ENCODE measurements at places on chromosomes 3 and 15. TPM values are rescaled to one million over a fixed set of nuclear protein-coding genes. Genes with fewer than 3 reads are reported as not detected.
A peak's percentile ranks its signal among the peaks of the same experiment; 100 is the strongest.

DNA sequence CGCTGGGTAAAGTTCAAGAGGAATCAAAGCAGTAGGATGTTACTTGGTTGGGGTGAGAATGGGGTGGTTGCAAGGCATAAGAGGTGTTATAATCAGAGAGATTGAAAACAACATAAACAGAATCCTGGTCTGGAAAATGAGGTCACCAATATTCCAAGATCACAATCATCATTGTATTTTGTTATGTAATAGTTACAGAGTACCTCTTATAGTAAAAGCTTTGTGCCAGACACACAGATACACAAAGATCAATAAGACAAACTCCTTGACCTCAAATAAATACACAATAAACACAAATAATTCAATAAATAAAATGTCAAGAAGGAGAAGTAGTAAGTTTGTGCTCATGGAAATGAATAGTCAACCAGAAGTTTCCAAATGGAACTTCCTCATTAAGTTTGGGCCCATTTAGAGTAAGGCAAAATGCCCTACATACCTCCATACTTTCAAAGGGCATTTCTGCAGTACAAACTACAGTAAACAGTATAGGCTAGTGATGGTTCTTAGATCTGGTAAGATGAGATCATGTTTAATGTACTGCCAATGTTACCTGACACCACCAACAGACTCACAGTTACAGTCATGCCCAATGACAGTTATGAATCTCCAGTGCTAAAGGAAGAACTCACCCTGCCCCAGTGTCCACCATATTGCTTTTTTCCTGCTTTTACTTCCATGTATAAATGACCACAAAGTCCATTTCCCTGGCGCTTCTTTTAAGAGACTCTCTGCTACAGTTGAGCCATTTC lies 93.4 kb downstream of the KCNMB2 start:
- no peak for DNase-seq

- DNase-seq = peak; percentile 72
Observed at GRCh38 chr15:70023064-70023768, 74.5 kb downstream of the TLE3 start.

GRCh38 chr3:151074256-151074655 lies 11.2 kb upstream of the MED12L start:
- no peak for DNase-seq

- no peak for DNase-seq
Observed at GRCh38 chr3:29282427-29283230, 1.8 kb downstream of the RBMS3 start.

DNA sequence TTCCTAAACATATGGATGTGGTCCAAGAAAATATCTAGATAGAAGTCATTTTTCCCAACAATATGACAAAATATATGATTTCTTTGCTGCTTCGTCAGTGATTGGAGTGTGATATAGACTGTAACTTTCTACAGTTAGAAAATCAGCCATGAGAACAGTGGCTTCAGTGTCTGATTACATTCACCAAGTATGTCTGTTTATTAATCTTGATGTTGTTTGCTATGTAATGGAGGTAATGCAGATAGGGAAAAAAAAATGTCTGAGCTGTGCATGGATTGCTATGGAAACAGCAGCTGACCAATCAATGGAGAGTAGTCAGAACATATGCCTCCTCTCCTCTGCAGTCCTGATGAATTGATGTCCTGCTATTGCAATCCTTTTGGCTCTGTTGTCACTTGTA lies 72.3 kb upstream of the GAP43 start:
- no peak for DNase-seq

GRCh38 chr3:27681249-27681748 lies 40.8 kb downstream of the EOMES start:
- DNase-seq = peak; percentile 16

- DNase-seq = no peak
Observed at GRCh38 chr15:63458026-63458425, 46.4 kb upstream of the USP3 start.

GRCh38 chr15:89379818-89380217 lies 45.2 kb upstream of the POLG start:
- DNase-seq = no peak

GRCh38 chr3:100022506-100022905 lies 91.8 kb downstream of the FILIP1L start:
- DNase-seq = no peak

DNA sequence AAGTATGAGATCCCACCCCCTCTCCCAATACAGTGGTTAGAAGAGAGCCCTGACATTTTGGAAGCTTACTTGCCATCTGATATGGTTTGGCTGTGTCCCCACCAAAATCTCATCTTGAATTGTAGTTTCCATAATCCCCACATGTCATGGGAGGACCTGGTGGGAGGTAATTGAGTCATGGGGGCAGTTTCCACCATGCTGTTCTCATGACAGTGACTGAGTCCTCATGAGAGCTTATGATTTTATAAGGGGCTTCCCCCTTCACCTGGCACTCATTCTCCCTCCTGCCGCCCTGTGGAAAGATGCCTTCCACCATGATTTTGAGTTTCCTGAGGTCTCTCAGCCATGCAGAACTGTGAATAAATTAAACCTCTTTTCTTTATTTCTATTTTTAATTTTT lies 28.8 kb upstream of the HES1 start:
- DNase-seq = peak; percentile 56

TGM5 gene
- 0.22 TPM for total RNA-seq

All from activated CD8-positive, alpha-beta T cell treated with anti-CD3 and anti-CD28 coated beads for 36 hours (primary cell).